ENCODE measurements at places on chromosomes 4 and X.
A peak's percentile ranks its signal among the peaks of the same experiment; 100 is the strongest.

DNA sequence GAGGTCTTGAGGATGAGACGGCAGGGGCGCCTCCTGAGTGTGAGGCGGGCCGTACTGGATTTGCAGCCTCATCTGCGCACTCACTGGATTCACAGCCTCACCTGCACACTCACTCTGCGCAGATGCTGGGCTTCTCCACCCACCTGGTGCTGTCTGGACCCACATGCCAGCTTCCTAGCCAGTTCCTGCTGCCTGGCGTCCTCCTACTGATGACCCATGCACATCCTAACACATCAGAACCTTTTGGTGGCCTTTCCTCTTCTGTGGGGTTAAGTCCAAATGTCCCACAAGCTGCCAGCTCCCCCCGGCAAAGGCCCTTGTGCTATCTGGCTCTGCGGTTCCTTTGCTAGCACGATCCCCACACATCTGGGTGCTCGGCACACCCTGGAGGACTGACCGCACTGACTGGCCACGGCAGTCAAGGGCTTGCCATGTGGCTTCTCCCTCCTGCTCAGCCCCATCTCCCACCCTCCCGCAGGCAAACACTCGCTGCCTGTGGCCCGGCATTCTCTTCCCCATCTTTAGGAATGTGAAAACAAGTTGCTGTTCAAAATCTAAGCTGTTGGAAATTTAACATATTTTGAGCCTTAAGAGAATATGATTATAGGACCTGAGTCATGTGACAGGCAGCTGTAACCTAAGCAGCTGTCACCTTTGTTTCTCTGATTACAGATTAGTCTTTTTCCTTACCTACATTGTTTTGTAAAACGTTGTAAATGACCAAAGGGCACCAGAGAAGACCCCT is 39.4 kb upstream of the AFAP1 start:
- DNase-seq = no peak

DNA sequence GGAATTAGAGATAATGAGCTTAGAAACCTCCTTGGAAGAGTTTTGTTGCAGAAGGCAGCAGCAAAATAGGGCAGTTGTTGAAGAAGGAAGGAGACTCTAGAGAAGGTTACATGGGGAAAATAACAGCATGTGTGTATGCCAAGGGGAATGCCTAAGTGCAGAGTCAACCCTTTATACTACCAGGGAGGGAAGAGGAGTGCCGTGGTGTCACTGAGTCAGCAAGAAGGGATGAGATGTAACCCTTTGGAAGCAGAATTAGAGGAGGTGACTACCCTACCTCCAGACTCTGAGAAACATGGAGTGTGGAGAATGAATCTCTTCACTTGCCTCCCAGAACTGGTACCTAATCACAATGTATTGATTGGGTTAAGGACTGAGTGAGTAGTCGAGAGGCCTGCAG is 6.7 kb upstream of the GABRE start:
- no peak for DNase-seq

DNA sequence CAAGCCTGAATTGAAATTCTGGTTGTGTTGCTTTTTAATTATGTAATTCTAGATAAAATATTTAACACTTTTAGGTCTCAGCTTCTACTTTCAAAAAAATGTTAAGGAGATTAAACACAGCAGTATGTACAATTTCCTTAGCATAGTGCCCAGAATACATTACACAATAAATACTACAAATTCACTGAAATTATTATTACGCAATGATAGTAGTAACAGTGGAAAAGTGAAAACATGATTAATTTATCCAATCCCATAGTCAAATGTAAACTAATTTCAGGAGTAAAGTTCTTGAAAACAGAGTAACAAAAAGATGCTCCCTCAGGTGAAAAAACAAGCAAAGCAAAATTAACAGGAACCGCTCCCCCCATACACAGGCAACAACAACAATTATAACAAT is 1915.4 kb downstream of the STIM2 start:
- DNase-seq = no peak

DNA sequence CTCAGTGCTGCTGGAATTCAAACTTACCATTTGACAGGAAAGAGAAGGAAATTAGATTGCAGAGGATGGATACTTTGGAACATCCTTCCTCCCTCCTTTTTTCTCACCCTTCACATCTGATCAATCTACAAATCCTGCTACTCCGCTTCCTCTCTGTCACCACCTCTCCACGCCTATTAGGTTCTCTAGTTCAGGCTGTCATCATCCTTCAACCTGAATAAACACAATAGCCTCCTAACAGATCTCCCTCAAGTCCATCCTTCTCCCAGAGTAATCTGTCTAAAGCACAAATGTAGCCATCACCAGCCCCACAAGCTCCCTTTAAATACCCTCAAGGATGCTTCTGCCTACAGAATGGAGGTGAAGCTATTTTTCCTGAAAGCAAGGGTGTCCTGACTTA is 20.0 kb upstream of the SLAIN2 start:
- DNase-seq = no peak

DNA sequence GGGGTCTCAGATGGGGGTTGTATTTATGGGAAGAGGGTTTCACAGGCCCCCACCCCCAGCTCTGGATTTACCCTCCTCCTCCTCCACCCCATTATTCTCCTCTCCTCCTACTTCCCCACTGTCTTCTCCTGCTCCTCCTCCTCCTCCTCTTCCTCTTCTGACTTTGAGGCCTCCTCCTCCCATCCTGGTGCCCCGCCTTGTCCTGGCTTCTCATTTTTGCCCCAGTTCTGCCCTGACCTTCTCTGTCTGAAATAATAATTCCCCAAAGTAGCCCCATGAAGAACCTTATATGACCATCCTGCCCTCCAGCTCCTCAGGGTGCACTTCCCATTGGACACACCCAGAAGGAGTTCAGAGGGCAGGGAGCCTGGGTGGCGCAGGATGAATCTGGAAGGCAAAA is 351.4 kb upstream of the GATB start:
- no peak for DNase-seq

- no peak for DNase-seq
Observed at GRCh38 chrX:71622576-71623450, 4.5 kb upstream of the CXCR3 start.

GRCh38 chr4:2281575-2282343 is 19.9 kb upstream of the MXD4 start:
- DNase-seq = peak; percentile 38

DNA sequence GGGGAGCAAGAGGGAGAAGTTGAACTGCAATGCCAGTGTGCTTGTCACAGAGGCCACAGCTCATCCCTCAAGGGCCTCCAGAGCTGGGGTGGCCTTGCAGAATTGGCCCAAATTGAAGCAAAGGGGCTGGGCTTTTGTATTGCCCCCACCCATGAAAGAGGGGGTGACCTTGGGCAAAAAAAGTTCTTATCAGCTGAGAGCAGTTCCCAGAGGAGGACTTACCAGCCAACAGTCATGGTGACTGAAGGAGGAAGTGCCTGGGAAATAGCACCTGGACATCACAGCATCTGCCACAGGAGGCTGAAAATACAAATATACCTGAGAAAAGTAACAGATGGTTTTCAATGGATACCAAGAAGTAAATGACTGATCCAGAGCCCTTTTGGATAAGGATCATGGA is 262.4 kb downstream of the MID1IP1 start:
- no peak for DNase-seq

- no peak for DNase-seq
Observed at GRCh38 chrX:11081511-11081910, 29.6 kb upstream of the HCCS start.

DNA sequence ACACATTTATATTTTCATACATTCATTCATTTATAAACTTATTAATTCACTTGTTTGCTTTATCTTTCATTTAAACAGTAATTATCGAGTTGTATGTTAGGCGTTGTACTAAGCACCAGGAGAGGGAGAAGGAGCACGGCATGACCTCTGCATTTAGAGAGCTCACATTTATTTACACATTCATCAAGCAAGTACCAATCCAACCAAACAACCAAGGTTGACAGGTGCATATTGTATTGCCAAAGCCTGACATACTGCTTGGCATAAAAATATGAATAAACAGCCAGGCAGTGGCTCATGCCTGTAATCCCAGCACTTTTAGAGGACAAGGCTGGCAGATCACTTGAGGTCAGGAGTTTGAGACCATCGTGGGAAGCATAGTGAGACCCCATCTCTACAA is 37.0 kb upstream of the CLNK start:
- no peak for DNase-seq

DNA sequence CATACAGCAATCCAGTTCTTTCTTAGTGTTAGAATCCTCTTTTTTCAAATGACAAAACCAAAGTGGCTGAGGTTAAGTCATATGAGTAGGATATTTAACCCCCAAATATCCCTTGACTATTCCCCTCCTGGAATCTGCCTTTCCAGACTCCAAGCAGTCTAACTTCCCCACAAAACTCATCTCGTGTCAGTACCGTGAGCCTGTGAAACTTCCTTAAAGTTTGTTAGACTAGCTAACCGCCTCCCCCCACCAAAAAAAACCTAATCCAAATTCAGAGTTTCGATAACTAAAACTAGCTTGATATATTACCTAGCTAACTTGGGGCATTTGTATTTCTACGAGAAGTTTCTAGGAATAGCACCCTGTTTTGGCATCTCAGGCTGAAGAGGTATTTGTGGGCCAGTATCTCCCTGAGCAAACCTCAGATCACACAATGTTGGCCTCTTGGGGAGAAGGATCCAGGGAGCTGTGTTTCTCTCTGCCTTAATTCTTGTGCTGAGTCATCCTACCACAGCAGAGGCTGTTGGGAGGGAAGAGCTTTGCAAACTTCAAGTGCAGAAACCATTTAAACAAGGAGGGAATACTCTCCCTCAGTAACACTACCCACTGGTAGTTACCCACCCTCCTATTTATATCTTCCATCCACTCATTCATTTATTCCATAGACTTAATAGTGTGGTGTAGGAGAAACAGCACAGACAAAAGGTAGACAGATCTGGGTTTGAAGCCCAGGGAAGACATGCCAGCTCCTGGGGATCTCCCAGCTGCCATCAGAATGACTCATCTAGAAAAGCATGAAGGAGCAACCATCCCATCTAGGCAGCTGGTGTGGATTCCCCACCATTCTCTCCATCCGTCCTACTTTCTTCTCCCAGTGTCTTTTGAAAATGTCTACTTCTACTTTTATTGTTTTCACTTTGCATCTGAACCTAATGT is 39.3 kb upstream of the TXK start:
- peak; percentile 49 for DNase-seq

- no peak for DNase-seq
Observed at GRCh38 chr4:33116871-33117270, 2396.7 kb downstream of the PCDH7 start.

DNA sequence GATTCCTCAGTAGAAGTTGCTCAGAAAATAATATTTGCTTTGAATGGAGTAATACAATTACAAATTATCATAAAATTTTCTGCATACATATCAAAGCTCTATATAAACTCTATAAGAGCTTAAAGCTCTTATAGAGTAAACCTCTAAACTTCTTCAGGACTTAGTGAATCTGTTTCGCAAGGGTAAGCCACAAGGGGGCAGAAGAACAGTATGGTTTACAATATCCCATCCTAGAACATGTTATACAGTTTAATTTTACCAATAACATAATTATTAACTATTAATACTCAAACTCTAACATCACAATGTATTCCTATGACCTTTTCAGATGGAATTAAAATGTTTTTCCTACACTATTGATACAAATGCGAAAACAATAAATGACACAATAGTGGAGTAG is 33.8 kb upstream of the SPANXN1 start:
- peak; percentile 9 for DNase-seq

- no peak for DNase-seq
Observed at GRCh38 chr4:13611283-13611842, 16.2 kb downstream of the BOD1L1 start.

DNA sequence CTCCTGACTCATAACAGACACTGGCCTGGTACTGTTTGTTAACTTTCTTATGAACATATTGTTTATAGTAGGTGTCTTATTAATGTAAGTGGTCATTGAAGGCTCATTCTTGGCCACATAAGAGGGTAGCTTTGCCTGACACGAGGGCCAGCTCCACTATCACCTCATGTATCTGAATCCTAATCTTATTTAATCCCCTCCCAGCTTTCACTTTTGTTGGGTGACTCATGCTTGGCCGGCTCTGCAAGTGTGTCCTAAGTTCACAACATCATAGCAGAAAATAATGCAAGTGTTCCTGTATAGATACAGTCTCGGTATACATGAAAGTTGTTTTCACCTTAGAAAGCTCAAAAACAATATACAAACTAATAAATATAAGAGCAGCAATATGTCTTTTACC is 283.8 kb downstream of the IQCM start:
- DNase-seq = no peak

DNA sequence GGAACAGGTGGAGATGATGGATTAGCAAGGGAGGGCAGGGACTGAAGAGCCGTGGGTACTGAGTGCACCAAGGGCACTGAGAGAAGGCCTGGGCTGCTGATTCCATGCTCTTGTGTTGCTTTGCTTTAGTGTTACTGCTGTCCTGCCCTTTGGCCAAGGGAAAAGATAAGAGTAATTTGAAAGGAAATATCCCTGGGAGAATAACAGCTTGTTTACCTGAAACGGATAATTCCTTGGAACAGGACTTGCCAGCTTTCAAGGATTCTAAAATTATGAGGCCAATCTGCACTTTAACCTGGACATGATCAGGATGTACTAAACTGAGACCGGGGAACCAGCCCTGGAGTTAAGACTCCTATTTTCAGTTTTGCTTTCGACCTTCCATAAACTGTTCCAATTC is 20.4 kb downstream of the FAM9C start:
- no peak for DNase-seq

GRCh38 chr4:182338063-182338462 is 94.9 kb downstream of the TENM3 start:
- no peak for DNase-seq

DNA sequence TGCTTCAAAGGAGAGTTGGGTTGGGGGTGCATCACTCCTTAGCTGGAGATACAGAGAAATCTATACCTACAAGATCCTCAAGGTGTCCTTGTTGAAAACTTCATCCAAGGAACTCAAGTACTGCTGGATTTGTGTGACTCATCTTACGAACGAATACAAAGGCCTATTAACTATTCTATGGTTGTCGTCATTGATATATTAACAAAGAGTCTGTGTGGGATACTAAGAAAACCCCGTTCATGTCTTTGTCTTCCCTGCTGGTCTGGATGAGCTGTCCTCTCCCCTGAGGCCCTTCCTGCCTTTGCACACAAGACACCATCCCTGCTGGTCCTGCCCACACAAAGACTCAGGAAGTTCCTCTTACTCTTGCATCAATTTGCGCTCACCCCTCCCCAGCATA is 54.9 kb upstream of the IRF2 start:
- DNase-seq = no peak

Data from HL-60 (cell line).